Hematopoietic multipotent progenitor cell treated with erythropoietin and hydrocortisone succinate and interleukin-3 and kit ligand, for 17 days (in vitro differentiated cells): ENCODE measurements at places on chromosomes 5 and 9.

GRCh38 chr5:177086654-177087397 is at the start of gene FGFR4:
Gene FGFR4 (plus strand): TSS chr5:177086915. CDS start chr5:177089603, 2,688 bp downstream.
- DNase-seq = peak; percentile 81

DNA sequence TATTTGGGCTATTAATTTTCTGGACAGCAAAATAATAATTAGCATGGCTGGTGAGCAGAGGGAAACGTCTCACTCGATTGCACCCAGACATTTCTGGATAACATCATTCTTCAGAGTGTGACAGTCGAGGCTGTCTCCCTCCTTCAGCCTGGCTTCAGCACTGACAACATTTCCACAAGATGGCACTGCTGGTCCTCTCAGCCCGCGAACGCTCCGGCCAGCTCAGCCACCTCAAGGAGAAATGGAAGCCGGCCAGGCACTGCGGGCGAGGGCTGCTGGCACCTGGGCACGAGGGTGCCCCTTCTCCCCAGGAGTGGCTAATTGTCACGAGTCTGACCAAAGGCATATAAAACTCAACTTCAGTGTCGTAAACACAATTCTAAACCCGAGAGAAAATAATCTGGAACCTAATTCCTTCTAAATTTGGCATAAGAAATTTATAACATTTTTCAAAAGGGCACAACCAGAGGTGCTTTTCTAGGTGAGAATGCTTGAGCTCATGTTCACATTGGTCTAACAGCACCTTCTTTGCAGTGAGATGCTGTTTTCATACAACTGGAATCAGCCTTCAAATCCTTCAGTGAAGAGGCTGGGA is 65.9 kb downstream of the DAP start:
- peak; percentile 78 for DNase-seq

DNA sequence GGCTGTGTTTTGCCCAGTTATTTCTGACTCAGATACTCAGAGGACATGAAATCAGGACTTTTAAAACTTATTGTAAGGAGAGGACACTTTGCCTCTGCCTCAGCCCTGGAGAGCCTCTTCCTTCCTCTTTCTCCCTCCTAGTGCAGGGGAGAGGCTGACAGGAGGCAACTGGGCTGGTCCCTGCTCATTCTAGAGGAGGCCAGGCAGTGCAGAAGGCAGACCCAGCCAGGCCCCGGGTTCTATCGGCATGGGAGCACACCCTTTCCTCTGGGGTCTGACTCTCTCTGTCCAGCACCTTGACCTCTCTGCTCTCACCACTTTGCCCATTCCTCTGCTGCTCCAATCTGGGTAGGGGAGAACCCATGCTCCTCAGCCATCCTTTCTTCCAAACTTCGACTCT is 16.0 kb upstream of the SMIM32 start:
- no peak for DNase-seq

GRCh38 chr9:92385953-92386352 is 18.4 kb downstream of the OGN start:
- no peak for DNase-seq

- DNase-seq = no peak
These were observed 10.4 kb downstream of the TRIM14 start for GRCh38 chr9:98108531-98109031.

DNA sequence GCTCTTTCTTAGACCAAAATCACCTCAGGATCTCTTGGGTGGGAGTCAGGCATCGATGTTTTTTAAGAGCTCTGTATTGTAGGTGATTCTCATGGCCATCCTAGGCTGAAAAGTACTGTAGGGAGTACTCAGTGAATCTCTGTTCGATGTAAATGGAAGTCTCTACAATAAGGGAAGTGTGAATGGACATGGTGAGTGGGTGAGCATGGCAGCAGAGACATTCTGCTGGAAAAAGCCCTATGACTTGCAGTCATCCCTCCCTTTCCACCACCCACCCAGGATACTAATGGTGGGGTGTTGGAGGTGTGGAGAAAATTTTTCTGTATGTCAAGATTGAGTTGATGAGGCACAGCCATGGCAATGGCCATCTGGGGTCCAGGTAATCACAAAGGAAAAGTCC is 30.9 kb downstream of the ZNF366 start:
- no peak for DNase-seq

GRCh38 chr5:177303121-177303924 is at the start of the genes PRELID1 and RAB24:
Gene PRELID1 (plus strand): TSS chr5:177303799. CDS start chr5:177303986, 187 bp downstream.
Gene RAB24 (minus strand): TSS chr5:177303719. CDS start chr5:177303288, 431 bp downstream.
- DNase-seq = peak; percentile 88

- no peak for DNase-seq
These were observed 458.0 kb upstream of the IZUMO3 start for GRCh38 chr9:25003686-25004085.

DNA sequence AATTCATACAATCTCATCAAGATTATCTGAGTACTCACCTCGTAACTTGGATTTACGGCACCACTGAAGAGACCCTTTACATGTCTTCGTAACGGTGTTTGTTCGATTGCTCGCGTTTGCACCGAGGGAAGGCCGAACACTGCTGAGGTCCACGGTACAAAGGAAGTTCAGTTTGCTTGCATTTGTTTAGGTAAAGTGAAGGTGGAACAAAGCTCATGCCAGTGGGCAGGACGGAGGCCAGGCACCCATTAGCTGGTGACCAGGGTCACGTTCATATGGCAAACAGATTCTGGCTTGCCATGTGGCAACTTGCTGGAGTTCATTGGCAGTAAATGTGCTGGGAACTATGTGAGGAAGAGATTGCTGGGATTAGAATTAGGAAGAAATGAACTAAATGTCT is 164.8 kb downstream of the MACROH2A1 start:
- DNase-seq = no peak

DNA sequence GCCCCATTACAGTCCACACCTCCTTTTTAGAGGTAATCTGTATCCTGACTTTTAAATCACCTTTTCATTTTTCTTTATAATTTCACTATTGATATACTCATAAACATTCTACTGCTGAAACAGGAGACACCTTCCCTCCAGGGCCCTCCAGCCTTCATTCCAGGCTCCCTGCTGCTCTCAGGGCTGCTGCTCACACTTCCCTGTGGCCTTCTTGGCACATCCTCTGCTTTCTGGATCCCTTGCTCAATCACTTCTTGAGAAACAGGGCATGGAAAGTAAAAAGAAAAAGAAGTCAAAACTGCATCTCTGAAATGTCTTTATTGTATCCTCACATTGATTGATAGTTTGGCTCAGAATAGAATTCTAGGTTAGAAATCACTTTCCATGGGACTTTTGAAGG is 19.3 kb upstream of the WNT8A start:
- DNase-seq = no peak

DNA sequence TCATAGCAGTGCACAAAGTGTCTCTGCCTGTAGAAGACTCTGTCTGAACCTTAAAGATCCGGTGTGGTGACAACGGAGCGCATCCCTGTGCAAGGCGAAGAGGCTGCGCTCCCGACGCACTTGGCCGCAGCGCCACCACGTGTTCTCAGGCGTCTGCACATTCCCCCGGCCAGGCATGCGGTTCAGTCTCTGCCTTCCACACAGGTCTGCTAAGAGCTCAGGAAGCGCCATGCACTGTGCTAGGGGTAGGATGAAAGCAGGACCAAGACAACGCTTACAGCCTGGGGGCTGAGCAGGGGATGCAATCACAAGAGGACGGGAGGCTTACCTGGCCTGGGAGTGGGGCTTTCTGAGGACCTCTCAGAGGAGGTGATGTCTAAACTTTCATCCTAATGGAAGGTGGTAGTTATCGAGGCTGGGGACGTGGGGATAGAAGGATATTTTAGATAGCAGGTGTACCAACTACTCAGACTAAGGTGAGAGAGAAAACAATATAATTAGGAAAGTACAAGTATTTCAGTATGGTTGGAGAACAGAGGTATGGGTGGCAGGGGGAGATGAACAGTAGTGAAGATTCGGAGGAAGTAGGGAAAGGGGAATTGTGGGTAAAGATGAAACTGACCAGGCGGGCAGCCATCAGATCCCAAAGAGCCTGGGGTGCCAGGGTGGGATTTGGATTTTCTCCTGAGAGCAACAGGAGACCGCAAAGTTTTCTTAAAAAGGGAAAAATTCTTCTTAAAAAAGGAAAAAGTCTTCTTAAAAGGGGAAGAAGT is 13.3 kb downstream of the CAPSL start:
- no peak for DNase-seq
